Glomerular endothelial cell (primary cell): ENCODE measurements at places on chromosomes 12 and 14. TPM values are rescaled to one million over a fixed set of nuclear protein-coding genes. Genes with fewer than 3 reads are reported as not detected.

Gene GPRC5A
- total RNA-seq = 14.9 and 18.7 TPM in 2 replicates

GRCh38 chr12:58764100-58764953 is 156.0 kb downstream of the LRIG3 start:
- no peak for DNase-seq

Gene PDE3A
- 2.0 and 9.9 TPM in 2 replicates for total RNA-seq

- no peak for DNase-seq
Measured at GRCh38 chr12:29287622-29288021, 93.3 kb downstream of the ERGIC2 start.

GRCh38 chr14:77201696-77202095 is 20.1 kb downstream of the TMEM63C start:
- no peak for DNase-seq

Gene TMEM63C
- 0.35 and 0.82 TPM in 2 replicates for total RNA-seq

DNA sequence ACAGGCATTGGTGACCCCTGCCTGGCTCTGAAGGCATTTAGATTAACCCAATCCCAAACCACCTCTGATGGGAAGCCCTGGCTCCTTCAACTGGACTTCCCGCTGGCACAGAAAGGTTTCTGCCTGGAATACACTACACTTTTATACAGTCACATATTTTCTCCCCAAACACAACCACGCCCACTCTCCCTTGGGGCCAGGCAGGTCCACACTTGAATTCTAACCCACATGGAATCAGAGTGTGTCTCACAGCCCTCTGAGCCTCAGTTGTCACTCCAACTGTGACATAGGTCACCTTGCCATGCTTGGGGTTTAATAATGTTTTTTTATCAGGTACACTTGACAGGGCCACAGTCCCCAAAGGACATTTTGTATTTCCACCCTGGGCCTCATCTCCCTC is 368.6 kb downstream of the BCL11B start:
- no peak for DNase-seq

Gene BIN2
- not detected in 2 replicates for total RNA-seq

DNA sequence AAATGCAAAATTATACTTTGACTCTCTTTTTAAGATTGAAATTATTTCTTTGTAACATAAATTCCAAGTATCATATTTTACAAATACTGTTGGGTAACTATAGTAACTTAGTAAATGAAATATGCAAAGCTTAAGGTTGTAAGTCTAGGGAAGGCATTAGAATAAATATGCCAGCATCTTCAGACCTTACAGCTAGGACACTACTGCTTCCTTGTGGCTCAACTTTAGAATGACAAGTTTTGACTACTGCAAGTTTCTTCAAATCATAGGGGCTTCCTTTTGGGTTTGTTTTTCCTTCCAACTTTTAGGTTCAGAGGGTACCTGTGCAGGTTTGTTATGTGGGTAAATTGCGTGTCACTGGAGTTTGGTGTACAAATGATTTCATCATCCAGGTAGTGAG is 17.7 kb upstream of the ANP32D start:
- no peak for DNase-seq

Gene RASSF9
- 0.87 and 1.4 TPM in 2 replicates for total RNA-seq

DNA sequence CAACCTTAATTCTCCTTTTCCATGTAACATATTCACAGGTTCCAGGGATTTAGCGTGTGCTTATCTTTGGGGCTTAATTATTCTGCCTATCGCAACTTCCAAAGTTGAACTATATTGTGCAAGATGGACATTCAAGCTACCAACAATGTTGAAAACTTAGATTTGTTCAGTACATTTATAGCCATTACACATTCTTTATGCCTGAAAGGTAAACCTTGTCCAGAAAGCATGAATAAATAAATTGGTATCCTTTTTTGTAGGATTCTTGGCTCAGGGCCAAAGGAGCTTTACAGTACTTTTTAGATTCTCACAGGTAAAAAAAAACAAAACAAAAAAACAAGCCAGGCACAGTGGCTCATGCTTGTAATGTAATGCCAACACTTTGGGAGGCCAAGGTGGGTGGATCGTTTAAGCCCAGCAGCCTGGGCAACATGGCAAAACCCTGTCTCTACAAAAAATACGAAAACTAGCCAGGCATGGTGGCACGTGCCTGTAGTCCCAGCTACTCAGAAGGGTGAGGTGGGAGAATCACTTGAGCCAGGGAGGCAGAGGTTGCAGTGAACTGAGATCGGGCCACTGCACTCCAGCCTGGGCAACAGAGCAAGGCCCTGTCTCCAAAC is 3.3 kb downstream of the C12orf56 start:
- no peak for DNase-seq

Gene DDN
- total RNA-seq = 0.10 and 0.12 TPM in 2 replicates

DNA sequence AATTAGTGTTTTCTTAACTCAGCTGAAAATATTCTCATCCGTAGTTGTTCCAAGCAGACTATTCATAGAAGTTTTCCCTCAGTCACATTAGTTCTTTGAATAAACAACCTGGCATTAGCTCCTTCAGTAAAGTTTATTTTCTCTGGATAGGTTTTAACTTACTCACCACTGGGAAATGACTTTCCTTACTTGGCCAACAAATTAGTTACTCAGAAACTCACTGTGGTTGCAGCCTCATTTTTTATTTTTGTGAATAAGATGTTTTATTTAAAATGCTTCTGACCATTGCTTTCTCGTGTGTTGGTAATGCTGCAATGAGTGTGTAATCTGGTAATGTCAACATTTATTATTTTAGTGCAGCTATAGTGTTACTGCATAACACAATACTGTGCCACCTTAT is 74.9 kb downstream of the NOVA1 start:
- DNase-seq = no peak

Gene GPR65
- total RNA-seq = not detected in 2 replicates

DNA sequence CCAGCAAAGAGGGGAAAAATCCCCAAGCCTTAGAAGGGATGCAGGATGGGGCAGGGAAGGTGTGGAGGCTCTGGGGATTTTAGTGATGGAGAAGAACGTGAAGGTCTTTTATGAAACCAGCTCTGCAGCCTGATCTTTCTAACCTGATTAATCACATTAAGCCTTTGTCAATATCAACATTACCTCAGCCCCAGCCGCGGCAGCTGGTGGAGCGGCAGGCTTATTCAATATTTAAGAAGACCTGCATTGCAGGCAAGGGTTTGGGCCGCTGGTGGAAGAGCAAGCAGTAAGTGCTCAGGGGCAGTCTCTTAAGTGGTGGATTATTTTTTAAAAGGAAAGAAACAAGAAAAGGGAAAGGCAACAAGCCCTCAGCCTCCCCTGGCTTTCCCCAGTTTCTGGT is 16.6 kb downstream of the RPH3A start:
- DNase-seq = no peak

- DNase-seq = no peak
Measured at GRCh38 chr12:31586728-31587127, 4.2 kb downstream of the DENND5B start.

Gene ACRBP
- total RNA-seq = 0.58 TPM in 1 of 2 replicates, not detected in the other

- no peak for DNase-seq
Measured at GRCh38 chr14:55138091-55138490, 9.0 kb downstream of the LGALS3 start.

GRCh38 chr14:50997712-50998111 is 53.4 kb upstream of the PYGL start:
- no peak for DNase-seq

Gene C12orf54
- total RNA-seq = not detected in 2 replicates

GRCh38 chr14:64502456-64502855 is 1.2 kb downstream of the ZBTB25 start:
- no peak for DNase-seq

- no peak for DNase-seq
Measured at GRCh38 chr12:47828976-47829482, 9.3 kb upstream of the HDAC7 start.

DNA sequence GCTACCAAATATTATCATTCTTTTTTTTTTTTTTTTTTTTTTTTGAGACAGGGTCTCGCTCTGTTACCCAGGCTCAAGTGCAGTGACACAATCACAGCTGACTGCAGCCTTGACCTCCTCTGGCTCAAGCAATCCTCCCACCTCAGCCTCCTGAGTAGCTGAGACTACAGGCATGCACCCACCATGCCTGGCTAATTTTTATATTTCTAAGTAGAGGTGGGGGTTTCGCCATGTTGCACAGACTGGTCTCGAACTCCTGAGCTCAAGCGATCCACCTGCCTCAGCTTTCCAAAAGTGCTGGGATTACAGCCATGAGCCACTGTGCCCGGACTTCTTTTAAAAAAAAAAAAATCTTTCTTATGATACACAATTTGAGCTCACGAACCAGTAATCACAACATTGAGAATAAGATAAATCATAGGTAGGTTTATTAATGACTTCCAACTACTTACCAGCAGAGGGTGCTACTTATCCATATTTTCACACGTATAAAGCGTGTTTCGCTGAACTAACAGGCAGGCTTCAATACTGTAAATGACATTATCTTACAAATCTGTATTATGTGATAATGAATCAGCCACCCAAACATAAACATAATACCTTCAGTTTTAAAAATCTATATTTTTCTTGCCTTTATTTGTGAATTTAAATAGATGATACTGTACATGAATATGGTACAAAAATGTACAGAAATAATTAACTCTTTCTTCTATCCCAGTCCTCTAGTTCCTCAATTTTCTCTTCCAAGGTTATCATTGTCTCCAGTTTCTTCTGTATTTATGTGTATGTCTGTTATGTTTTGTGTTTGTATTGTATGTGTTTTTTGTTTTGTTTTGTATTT is 42.5 kb upstream of the BCAT1 start:
- DNase-seq = peak; percentile 45

Gene GPR68
- total RNA-seq = 3.1 and 3.7 TPM in 2 replicates

Gene CEP83
- total RNA-seq = 3.7 and 13.0 TPM in 2 replicates

DNA sequence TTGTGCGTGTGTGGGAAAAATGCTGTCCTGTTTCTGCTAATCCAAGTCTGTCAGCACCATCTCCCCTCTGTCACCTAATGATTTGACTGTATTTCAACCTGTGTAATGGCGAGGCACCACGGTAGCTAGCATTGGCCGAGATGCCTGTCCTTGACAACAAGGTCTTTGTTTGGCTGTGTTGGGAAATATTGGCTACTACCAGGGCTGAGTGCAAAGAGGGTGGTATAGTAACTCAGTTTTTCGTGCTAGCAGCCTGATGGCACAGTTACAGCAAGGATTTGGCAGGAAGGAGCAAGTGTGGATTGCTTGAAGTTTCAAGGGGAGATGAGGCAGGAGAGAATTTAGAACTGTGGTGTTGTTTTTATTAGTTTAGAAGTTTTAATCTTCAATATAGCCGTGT is 440.3 kb upstream of the RGS6 start:
- DNase-seq = no peak

- peak; percentile 39 for DNase-seq
Measured at GRCh38 chr12:79058342-79058741, 193.8 kb downstream of the SYT1 start.

DNA sequence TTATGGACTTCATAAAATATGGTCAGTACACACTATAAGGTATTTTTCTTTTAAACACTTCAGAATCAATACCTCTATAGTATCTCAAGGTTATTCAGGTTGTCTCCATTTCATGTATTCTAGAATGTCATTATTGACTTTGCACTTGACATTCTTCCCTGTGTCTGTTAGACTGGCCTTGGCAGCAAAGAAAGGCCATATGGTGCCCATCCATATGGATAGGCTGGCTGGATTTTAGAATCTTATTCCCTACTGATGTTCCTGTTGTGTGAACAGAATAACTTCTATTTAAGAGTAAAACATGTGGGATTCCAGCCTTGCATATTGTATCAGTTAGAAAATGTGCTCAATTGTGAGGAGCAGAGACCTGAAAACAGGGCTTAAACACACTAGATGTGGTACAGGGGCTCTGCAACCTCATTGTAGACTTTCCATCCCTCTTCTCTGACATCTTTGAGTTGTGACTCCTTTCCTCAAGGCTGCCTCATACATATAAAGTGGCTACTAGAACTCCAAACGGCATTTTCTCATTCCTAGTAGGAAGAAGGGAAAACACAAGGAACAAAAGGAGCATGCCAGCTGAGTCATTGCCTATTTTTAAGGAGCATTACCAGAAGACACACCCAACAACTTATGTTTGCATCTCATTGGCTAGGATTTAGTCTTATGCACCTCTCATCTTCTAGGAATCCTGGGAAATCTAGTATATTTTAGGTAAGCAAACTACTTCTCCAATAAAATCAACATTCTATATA is 221.2 kb upstream of the TMPO start:
- DNase-seq = no peak

DNA sequence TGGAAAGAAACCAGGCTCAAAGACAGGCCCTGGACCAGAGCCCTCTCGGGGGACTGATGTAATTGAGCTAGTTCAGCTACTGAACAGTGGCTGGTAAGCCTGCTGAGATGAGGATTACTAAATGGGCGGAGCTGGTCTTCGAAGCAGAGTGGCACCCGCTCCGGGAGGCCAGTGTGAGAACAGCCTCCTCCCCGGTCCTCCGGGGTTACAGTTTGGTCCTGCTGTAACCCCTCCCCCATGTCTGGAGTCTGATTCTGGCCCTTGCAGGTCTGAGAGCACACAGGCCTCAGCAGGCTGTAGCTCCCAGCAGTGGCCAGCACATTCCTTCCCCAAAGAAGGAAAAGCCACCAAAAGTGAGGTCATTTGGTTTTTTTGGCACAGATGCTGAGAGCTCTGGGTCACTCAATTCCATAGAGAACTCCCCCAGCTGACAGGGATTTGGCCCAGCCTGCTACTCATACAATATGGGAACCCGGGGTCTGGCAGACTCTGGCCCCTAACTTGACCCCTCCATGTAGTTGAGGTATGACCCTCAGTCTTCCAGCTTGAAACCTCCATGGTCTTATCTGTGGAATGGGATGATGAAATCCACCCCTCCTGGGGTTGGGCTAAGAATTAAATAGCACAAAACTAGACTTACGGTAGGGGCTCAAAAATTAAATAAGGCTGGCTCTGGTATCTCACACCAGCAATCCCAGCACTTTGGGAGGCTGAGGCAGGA is 39.0 kb downstream of the ACTN1 start:
- peak; percentile 72 for DNase-seq

GRCh38 chr14:68208626-68209317 is 389.2 kb downstream of the RAD51B start:
- no peak for DNase-seq

DNA sequence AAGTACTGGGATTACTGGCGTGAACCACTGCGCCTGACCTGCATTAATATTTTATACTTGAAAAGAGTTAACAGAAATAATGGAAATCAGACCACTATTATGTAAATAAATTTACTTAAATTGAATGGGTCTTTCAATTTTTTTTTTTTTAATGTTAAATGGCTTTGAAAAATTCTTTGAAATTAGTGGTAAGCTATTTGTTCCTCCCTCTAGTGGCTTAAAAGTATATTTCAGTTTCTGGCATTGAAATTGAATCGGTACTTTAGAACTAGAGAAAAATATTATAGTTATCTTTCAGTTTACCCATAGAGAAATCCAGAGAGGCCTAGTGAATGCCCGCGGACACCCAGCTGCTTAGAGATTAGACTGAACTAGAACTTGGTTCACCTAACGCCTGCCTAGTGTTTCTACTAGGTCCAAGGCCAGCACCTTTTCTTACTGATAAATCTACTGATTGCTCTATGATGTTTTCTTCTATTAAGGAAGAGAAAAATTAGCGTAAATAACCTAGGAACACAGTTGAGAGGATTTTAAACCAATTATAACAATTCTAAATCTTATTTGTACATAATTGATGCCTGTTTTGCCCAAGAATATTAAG is 106.5 kb downstream of the EML1 start:
- DNase-seq = no peak

- DNase-seq = no peak
Measured at GRCh38 chr14:88352698-88353097, 29.6 kb upstream of the KCNK10 start.

Gene ERBB3
- 0.53 TPM in 1 of 2 replicates, not detected in the other for total RNA-seq

- DNase-seq = no peak
Measured at GRCh38 chr14:90093942-90094595, 32.3 kb downstream of the KCNK13 start.

GRCh38 chr14:38120109-38120508 is 87.6 kb upstream of the SSTR1 start:
- DNase-seq = no peak
